ENCODE measurements at places on chromosomes 16 and 17.

DNA sequence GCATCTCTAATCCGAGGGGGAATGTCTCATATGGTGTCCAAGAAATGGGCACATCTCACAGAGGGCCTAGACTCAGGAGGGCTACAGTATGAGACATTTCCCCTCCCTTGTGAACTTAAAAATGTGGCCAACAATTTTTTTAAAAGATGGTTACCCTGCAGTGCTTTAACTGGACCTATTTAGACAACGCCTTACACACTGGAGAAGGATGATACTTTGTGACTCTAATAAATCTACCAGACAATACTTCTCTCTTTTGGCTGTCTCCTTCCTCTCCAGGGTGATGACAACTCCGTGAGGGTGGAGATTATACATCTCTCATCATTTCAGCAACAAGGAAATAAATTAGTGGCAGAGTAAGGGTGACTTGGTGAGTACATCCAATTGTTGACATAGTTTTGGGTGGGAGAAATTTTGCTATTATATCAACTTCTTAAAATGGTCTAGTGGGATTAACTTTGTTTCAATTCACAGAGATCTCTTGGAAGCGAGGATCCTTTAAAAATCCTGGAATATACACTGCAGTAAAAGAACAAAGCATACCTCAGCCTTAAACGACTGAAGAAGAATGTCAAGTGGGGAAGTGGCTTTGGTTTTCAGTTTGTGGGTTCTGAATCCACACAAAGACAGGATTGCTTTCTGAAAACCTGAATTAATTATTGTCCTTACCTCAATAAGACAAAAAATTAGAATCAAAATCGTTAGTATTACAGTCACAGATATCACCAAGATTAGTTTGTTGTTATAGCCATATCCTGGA is 89.8 kb downstream of the KPNA2 start:
- DNase-seq, result no peak

DNA sequence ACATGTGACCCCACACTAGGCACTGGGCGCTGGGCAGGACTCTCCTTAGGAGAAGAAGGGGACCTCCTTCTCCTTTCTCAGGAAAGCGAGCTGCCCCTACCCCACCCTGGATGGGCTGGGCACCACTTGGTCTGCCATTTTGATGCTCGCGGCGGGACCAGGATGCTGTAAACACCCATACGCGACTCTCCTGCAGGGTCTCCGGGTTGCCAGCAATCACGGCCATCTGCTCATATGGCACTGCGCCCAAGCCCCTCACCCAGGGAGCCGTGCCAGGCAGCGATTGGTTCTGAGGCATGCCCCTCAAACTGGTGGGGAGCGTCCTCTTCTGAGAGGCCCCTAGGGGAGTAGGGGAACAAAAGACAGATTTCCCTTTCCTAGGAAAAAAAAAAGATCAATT is 99.0 kb downstream of the C16orf78 start:
- no peak for DNase-seq

DNA sequence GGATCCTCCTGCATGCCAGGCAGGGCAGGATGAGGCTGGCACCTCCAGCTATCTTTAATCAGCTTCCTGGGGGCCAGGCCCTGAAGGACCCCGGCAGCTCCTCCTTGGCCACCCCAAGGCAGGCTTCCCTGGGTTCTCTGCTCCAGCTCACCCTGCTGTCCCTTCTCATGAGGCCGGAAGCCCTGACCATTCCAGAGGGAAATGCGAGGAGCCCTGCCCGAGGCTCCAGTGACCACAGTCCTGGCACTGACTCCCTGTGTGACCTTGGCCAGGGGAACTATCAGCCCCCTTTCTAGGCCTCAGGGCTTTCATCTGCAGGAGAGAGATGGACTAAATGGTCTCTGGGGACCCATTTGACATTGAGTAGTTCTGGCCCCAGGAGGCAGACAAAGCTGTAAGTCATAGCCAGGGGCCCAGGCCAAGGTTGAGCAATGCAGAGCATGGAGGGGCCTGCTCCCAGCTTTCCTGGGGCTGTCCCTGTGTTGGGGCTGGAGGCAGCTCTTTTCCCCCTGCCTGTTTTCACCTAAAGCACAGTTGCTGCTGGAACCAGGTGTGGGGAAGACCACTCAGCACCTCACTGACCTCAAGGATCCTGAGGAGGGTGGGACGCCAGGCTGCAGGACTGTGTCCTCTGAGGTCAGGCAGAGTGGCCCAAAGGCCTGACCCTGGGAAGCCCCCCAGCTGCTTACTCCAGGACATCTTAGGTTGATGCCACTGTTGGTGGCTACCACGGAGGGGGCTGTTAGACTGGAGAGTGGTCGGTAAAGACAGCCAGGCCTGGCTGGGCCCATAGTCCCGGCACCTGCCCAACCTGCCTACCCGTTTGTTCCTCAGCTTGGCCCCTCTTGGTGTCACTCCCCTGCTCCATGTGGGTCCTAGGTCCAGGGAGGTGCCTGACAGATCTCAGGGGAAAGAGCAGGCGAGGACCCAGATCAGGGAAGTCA is 8.1 kb downstream of the KCNH6 start:
- DNase-seq, result no peak

DNA sequence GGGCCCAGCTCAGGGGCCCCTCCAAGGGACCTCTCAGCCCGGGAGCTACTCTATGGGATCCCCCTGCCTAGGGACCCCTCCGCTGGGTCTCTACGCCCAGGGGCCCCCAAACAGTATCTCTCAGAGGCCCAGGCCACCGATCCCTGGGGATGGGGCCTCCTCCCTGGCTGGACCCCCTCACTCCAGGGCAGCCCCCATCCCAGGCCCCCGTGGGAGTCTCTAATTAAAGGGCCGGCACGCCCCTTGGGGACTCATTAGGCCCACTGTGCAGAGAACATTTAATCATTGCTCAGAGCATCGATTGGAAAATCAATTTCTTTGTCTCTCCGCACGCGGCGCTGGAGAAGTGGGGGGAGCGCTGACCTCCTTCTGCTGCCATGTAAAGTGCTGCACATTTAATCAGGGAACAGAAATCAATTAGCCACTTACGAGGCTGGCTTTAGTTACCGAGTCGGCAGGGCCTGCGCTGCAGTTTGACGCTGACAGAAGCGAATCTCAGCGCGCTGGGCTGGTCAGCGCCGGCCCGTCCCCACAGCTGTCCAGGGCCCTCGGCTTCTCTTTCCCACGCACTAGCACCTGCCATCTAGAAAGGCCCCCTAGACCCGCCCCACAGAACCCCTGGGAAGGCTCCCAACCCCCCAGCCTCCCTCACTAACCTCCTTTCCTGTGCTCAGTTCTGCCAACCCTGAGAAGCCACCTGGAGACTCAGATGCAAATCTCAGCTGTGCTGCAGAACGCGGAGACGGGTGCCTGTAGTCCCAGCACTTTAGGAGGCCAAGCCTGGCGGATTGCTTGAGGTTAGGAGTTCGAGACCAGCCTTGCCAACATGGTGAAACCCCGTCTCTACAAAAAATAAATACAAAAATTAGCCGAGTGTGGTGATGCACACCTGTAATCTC is 20.2 kb upstream of the C1QL1 start:
- DNase-seq, result no peak

GRCh38 chr16:87410968-87411367 is 18.8 kb downstream of the MAP1LC3B start:
- no peak for DNase-seq

- no peak for DNase-seq
Measured at GRCh38 chr17:63338272-63338671, 107.8 kb downstream of the CYB561 start.

- DNase-seq, result no peak
Measured at GRCh38 chr16:28879261-28879840, 1.1 kb downstream of the ATP2A1 start.

- no peak for DNase-seq
Measured at GRCh38 chr17:59762049-59762823, 54.8 kb downstream of the VMP1 start.

- no peak for DNase-seq
Measured at GRCh38 chr17:69719474-69720048, 305.1 kb downstream of the MAP2K6 start.

DNA sequence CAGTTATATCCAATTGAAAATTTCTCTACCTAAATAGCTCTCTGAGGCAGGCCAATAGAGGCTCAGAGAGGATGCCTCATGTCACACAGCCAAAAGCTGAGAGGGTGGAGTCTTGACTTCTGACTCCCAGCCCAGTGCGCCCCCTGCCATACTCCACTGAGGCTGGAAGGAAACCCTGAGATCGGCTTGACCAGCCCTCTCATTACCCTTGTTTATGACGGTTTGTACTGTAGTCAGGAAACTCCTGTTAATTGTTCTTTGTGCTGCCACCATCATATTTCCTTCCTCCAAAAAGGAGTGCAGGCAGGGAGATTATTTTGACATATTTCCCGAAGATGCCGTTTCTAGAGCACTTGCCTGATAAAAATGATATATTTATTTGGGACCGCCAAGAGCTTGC is 107.9 kb downstream of the AIPL1 start:
- DNase-seq, result no peak

GRCh38 chr16:2854700-2855309 is 3.2 kb downstream of the PRSS22 start:
- no peak for DNase-seq

- DNase-seq, result peak; percentile 59
Measured at GRCh38 chr17:37744961-37745800, at the start of gene HNF1B. Gene HNF1B (minus strand): TSS chr17:37745059. CDS start chr17:37744884, 175 bp downstream.

- DNase-seq, result no peak
Measured at GRCh38 chr17:31510308-31511194, 119.1 kb downstream of the RAB11FIP4 start.
